NCI-H1694 (cell line): ENCODE measurements at places on chromosomes 12 and 14.

GRCh38 chr12:25308756-25309155, 58.0 kb upstream of the KRAS start:
- no peak for DNase-seq

GRCh38 chr12:66441905-66442559, 139.7 kb downstream of the HELB start:
- no peak for DNase-seq

GRCh38 chr12:22812531-22812930, 187.6 kb downstream of the ETNK1 start:
- DNase-seq = no peak

GRCh38 chr14:55398679-55399078, 13.0 kb downstream of the ATG14 start:
- no peak for DNase-seq

DNA sequence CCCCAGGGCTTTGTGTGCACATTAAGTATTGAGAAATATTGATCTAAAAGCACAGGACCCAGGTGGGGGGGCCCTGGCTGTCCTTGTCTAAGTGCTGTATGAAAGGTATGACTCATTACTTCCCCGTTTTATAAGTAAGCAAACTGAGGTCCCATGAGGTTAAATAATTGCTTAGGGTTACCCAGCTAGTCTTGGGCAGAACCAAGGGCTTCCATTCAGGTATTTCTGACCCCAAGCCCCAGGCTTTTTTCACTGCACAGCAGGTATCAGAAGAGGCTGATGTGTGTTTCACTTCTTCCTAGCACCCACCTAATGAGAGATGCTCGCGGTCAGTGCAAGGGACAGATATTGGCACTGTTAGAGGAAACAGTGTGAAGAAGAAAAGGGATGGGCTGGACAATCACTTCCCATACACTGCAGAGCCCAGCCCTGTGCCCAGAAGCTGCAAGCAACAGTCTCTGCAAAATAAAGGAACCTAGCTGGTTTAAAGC, 4.7 kb upstream of the TC2N start:
- no peak for DNase-seq
